ENCODE measurements at places on chromosomes 2 and 18. TPM values are rescaled to one million over a fixed set of nuclear protein-coding genes. Genes with fewer than 3 reads are reported as not detected.

- no peak for DNase-seq
Measured at GRCh38 chr18:48940854-48941611, 9.7 kb downstream of the SMAD7 start.

- DNase-seq: no peak
Measured at GRCh38 chr18:33210575-33211189, 229.8 kb downstream of the CCDC178 start.

DNA sequence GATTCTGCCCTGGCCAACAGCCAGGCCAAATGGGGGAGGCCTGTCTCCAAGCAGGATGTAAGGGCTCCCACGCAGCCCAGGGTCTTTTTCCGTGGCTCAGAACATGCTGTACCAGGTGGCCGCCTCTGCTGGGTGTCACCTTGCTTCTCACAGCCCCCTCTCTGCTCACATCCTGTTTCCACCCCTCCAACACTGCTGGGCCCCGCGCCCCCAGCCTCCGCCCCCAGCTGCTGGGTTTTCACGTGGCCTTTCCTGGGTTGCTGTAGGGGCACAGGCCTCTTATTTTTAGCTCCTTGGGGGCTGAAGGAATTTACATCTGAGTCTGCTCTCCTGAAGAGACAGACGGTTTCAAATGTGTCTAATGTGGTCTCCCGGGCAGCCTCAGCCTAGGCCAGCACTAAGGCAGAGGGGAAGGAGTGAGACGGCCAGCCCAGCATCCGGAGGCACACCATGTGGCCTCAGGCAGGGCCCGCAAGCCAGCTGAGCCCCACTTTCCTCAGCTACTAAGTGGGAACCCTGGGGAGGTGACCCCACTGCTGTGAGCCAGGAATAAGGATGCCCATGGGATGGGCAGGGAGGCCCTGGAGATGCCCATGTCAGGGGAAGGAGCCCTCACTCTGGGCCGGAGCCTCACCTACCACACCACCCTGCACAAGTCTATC lies 18.7 kb upstream of the DUSP2 start:
- DNase-seq: no peak

GRCh38 chr2:200863782-200864175 lies 679 bp downstream of the CLK1 start:
- no peak for DNase-seq

DNA sequence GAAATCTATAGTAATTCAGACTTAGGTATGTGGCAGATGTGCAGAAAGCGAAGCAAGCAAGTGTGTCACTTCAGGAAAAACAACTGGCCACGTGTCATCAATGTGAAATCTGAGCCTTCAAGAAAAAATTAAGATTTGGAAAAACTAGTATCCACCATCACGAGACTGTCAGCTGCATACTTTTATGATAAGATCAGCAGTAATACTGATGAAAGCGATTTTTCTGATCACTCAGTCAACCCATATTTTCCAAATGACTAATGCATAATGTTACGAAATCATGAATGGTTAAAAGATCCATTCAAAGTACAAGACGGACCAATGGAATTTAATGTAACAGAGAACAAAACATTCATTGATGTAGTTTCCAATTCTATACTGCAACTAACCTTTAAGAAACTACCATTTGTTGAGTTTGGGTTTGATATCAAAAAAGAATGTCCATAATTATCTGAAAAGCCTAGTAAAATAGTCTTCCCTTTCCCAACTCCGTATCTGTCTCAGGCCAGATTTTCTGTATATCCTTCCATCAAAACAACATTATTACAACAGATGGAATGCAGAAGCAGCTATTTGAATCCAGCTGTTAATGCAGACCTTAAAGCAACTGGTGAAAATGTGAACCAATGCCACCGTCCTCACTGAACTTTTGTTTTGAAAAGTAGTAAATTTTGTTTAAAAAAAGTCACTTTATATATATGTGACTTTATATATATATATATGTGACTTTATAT lies 17.0 kb upstream of the BCL2 start:
- DNase-seq: no peak

DNA sequence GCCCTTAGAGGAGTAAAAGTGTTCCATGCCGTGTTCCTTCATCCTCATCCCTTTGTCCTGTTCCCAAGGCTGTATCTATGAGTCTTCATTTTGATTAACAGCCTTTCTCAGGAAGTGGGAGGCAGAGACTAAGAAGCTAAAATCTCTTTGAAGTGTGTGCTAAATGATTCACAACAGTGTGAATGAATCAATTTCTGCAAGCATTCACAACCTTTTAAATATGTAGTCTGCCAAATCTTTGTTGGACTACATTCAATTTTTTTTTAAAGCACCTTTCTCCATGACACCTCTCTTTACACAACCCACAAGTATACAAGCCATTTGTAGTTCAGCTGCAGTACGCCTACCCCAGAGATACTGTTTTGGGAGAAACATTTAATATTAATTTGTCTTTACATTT lies 408.6 kb upstream of the FANCL start:
- no peak for DNase-seq

CYRIA gene
- polyA plus RNA-seq: 7.9 TPM

UGT1A7 gene
- 0.08 TPM for polyA plus RNA-seq

GRCh38 chr2:100317634-100318033 lies 4.7 kb downstream of the LONRF2 start:
- no peak for DNase-seq

DNA sequence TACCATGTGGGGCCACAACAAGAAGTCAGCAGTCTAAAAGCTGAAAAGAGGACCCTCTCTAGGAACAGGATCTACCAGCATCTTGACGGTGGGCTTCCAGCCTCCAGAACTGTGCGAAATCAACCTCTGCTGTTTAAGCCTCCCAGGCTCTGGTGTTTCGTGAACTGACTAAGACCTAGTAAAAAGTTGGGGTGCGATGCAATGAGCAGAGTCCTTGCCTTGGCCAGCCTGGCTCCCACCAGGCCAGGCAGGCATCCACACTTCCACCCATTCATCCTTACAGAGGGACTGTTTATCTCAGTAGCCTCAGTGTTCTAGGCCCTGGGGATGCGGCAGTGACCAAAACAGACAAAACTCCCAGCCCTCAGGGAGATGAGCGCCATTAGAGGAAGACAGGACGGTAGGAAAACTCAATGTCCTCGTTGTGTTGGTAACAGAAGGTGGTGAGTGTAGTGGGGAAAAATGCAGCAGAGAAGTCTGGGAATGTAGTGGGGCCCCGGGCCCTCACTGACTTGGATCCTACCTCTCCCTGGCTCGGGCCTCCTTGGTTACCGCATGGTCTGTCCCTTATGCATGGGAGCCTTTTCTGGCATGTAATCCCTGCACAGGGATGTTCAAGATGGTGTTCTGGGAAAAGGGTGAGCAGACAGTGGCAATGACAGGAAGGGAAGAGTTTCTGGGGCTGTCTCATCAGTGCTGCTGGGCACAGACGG lies 271.8 kb upstream of the HS6ST1 start:
- DNase-seq: no peak

AQP12A gene
- polyA plus RNA-seq: not detected

UCN gene
- 1.5 TPM for polyA plus RNA-seq

GRCh38 chr2:108937367-108938017 lies 51.5 kb downstream of the EDAR start:
- no peak for DNase-seq

GRCh38 chr2:240219208-240219890 lies 78.9 kb upstream of the OTOS start:
- DNase-seq: no peak

GRCh38 chr2:71190656-71191569 lies 36.0 kb downstream of the PAIP2B start:
- no peak for DNase-seq

EPB41L3 gene
- polyA plus RNA-seq: 25.9 TPM

TDRD15 gene
- polyA plus RNA-seq: not detected

DNA sequence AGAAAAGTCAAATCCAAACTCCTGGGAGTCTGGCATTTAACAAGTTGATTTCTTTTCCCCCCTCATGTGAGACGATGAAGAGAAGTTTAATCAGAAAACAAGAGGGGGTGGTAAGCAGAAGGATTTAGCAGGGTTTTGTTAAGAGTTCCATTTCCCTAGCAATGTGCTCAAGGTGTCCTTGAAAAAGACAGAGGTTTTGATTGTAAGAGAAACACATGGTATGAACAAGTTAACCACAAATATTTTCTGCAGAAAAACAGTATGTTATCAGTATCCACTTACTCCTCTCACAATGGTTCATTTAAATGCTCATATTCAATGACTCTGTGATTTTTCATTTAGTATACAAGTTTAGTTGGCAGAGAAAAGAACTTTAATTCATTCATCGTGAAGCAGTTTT lies 26.8 kb downstream of the LAMA1 start:
- no peak for DNase-seq

C2orf80 gene
- not detected for polyA plus RNA-seq

DNA sequence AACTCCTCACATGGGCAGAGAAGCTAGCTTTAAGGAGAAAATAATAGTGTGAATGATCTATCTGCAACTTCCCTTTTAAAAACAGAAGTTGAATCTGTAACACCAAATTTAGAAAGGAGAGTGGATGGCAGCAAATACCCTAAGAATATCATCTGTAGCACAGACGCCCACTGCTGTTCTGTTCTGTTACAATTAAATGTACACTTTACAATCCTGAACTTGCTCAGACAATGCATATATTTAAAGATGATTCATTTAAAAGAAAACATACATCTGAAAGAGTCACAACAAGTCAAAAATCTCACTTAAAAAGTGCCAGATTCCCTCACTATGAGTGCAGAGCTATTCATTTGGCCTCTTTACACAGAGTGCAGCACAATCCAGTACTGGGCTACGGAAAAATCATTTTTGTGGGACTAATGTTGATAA lies 8.0 kb upstream of the SERTAD2 start:
- DNase-seq: no peak

DNA sequence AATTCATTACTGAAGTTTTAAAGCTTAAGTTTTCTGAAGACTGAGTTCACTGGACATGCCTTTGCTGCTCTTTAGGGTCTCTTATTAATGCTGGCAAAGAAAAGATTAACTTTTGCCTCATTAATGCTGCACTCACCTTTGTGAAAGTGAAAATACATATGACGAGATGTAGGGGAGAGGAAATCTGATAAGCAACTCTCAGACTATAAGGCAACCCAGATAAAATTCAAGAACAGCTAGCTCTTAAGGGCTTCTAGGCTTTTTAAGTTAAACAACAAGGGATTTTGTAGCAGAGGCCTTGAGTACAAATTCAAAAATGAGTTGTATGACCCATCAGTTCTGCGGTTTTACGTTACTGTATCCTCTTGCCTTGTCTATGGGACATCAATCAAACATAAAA lies 143.7 kb downstream of the USP34 start:
- no peak for DNase-seq

GRCh38 chr2:168692132-168692744 lies 110.2 kb upstream of the NOSTRIN start:
- no peak for DNase-seq

DNA sequence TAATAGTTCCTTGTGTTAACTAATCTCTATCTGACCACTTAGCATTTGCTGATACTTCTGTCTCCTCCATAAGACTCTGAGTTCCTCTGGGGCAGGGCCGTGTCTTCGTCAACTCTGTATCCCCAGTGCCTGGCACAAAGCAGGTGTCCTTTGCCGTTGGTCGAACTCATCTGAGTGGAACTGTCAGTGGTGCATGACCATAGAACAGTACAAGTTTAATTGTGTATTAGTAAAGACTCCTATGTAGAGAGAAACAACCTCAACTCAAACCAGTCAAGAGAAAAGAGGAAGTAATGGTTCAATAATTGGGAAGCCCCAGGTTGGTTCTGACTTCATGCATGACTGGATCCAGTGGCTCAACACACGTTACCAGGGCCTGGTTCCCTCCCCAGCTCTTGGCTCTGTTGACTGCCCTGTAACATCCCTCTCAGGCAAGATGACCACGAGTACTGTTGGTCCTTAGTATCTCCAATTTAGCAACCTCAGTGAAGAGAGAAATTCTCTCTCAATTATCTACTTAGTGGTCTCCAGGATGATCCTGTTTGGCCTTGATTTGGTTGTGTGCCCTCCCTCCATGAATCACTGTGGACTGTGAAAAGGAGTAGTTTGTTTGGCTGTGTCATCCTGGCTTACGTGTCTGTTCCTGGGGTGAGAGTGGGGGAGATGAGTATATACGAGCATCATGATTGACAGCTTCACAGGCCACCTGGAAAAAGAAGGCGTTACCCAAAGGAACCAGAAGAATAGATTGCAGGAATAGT lies 58.5 kb upstream of the MSH6 start:
- DNase-seq: no peak

DNA sequence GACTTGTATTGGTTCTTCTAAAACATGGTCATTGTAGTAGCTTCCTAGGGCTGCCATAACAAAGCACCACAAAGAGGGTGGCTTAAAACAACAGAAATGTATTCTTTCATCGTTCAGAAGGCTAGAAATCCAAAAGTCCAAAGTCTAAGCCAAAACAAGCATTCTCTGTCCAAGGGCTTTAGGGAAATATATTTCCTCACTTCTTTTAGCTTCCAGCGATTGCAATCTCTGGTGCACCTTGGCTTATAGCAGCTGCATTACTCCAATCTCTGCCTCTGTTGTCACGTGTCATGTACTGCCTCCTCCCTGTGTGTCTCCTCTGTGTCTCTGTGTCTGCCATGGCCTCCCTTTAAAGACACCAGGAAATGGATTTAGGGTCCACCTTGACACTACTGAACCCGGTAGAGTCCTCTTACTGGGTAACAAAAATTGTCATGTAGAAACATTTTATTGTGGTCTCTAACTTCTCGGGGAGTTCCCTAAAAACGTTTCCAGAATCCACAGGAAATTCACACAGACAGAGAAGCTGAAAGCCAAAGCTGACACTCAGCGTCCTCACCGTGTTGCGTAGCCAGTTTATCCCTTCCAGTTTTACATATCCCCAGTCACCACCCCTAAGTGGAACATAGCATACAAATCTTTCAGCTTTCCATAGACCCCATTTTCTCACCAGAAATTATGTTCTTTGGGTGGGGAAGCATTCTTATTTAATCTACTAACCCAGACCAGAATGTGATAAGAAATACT lies 20.7 kb upstream of the TTN start:
- no peak for DNase-seq

C2orf42 gene
- polyA plus RNA-seq: 12.7 TPM
